ENCODE measurements at places on chromosomes 16 and 17. TPM values are rescaled to one million over a fixed set of nuclear protein-coding genes. Genes with fewer than 3 reads are reported as not detected.

Gene PLCD3
- 74.2 TPM for total RNA-seq

Gene TUBB3
- 5.9 TPM for total RNA-seq

Gene GABARAP
- total RNA-seq = 341 TPM

Gene GCGR
- total RNA-seq = not detected

Gene ABCA9
- 33.6 TPM for total RNA-seq

Gene DOC2A
- 0.33 TPM for total RNA-seq

Gene GRAP
- total RNA-seq = 4.0 TPM

Gene ZNF598
- 29.4 TPM for total RNA-seq

Gene RILP
- total RNA-seq = 10.3 TPM

Gene KRTAP2-1
- not detected for total RNA-seq

Gene C16orf86
- 2.7 TPM for total RNA-seq

Gene UTS2R
- total RNA-seq = not detected

Gene TBC1D28
- not detected for total RNA-seq

Gene ZCCHC14
- 21.7 TPM for total RNA-seq

Gene PPP1R27
- total RNA-seq = not detected

Gene NOL3
- 31.6 TPM for total RNA-seq

Gene KRT31
- total RNA-seq = not detected

Gene GLOD4
- 40.2 TPM for total RNA-seq

Gene HOXB7
- total RNA-seq = 8.0 TPM

All from posterior vena cava (tissue), 2 donors.